Activated CD4-positive, alpha-beta T cell treated with anti-CD3 and anti-CD28 coated beads, Interleukin-2, amount 50 U/mL, for 4 hours (primary cell): ENCODE measurements at places on chromosomes 4 and X.

DNA sequence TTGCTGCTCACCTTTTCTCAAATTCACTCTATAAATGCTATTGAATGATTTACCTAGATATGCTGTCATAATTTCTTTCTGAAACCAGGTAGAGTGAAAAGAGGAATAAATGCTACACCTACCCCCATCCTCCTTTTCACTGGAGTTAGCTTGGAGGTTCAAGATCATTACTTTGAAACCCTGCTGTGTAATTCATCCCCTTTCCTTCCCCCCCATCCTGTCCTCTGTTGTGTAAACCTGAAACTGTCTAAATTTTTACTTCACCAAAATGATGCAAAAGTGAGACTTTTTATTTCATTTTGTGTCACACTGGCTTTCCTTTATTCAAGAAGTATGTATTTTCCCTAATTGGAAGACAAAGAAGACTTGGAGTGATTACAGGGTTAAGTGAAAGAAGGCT, 5.4 kb downstream of the ZCCHC18 start:
- DNase-seq = no peak

DNA sequence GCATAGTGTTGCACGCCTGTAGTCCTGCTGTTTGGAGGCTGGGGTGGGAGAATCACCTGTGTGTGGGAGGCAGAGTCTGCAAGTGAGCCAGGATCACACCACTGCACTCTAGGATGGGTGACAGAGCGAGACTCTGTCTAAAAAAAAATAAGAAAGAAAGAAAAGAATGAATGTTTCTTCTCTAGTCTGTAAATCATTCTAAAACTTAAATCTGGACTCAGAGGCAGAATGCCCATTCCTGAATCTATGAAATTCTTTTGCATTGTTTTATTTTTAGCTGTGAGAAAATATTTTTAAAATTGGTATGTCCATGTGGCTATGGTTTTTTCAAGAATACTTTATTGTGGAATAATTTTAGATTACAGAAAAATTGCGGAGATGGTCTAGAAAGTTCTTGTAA, 49.3 kb downstream of the RAPGEF2 start:
- DNase-seq = no peak

DNA sequence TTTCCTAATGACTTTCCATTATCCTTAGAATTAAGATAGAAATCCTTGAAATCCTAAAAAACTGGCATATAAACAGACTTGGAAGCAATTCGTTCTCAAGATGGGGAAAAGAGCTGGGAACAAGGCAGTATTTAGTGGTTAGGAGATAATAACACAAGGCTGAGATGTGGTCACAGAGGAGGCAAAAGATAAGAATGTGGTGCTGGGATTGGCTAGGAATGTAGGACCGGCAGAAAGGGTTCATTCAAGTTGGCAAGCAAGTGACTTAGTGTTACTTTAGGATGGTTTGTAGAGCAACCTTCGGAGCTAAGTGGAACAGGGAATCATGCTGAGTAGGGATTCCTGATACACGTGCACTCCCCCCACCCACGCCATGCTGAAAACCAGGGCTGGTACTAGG, 121.9 kb upstream of the RPS6KA3 start:
- DNase-seq = no peak

- no peak for DNase-seq
Measured at GRCh38 chr4:66564901-66565651, 894.8 kb upstream of the EPHA5 start.

GRCh38 chr4:139617702-139618490, 47.7 kb upstream of the MGST2 start:
- DNase-seq = no peak

GRCh38 chr4:155017426-155017825, 191.0 kb upstream of the NPY2R start:
- DNase-seq = no peak
